Lower leg skin (tissue), 4 donors: ENCODE measurements at places on chromosomes 12 and 14.
A peak's percentile ranks its signal among the peaks of the same experiment; 100 is the strongest.

- no peak for DNase-seq
Observed at GRCh38 chr12:131959116-131959515, 9.4 kb downstream of the EP400 start.

DNA sequence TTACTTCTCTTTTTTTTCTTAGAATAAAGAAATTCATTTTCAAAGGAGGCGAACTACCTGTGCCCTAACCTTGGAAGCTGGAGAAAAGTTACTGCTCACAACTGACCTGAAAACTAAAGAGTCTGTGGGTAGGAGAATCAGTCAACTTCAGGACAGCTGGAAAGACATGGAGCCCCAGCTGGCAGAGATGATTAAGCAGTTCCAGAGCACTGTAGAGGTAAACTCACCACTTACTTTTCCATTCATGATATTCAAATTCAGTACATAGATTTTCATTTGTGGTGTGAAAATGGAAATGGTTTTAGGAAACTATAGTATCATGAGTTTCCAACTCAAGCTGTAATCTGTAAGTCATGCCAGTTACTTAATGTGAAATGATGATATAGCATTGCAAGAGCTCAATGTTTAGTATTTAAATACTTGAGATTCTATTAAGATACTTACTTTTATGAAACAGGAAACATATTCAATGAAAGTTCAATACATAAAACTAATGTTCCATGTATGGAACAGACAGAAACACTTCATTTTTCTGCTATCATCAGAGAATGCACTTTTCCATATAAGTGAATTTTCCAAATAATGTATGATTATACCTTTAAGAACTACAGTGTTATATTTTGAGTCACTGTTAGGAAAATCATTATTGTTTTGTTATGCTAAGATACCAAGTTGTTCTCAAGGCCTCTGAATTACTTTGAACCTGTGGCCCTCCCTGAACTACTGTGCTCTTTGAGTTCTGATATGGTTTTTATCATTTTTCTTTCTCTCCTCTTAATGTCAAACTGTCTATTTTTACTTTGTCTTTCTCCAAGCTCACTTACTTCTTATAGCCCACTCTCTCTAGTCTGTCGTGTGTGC is 119.0 kb downstream of the ESR2 start:
- no peak for DNase-seq

DNA sequence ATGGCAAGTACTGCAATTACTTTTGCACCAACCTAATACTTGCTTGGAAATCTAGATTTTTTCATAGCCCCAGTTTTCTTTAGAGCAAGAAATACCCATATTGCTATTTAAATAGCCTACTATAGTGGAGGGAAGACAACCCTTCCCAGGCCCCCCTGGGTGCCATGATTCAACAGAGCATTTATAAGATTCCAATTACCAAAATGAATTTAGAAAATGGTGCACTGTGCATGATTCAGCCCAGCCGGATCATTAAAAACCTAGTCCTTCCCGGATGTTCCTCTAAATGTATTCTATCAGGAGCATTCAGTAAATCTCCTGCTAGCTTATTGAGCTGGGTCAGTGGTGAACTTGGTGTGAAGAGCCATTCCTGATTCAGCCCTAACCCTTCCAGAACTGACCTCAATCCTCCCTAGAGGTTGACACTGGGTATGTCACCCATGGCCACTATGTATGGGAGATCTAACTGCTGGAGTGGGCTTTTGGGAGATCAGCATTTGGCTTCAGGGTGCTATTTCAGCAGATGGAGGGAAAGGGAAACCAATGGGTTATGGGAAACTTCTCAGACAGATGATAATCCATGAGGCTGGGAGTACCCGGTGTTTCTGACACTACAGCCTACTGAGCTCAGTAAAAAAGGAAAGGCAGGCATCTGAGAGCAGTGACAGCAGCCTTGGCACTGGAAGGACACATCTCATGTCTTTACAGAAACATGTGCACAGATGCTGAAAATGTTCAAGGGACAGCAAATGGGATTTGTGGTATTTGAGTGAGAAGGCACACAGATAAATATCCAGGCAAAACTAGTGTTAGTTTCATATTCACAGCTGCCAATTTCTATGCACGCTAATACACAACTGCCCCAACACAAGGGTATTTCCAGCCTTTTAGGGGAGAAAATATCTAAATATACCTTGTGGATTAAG is 258.9 kb downstream of the DPF3 start:
- DNase-seq, result peak; percentile 14

- no peak for DNase-seq
Observed at GRCh38 chr12:74415633-74416032, 122.0 kb upstream of the ATXN7L3B start.

- no peak for DNase-seq
Observed at GRCh38 chr14:20712904-20713303, 24.3 kb downstream of the ANG start.

DNA sequence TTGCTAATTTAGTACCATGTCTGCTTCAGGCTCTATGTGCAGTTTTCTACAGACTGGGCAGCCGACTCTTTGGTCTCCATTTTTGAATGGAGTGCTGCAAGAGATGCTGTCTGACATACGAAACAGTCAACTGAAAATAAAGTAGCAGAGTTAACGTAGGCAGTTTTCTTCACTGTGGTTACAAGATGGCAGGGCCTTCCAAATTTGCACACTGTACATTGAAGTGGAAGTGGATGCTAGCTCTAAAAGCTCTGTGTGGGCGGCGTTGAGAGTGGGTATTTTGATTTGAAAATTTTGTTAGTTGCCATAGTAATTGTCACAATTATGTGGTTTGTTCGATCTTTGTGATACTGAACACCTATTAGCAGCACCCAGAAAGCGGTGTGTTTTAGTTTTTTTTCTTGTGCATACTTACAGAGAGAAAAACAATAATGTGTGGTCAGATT is 154.9 kb upstream of the ATP2B1 start:
- no peak for DNase-seq

GRCh38 chr12:102487226-102487625 is 6.9 kb upstream of the IGF1 start:
- DNase-seq, result no peak

GRCh38 chr12:46148327-46149078 is 120.3 kb downstream of the SLC38A1 start:
- no peak for DNase-seq
